ENCODE measurements at places on chromosomes 7 and 10.

DNA sequence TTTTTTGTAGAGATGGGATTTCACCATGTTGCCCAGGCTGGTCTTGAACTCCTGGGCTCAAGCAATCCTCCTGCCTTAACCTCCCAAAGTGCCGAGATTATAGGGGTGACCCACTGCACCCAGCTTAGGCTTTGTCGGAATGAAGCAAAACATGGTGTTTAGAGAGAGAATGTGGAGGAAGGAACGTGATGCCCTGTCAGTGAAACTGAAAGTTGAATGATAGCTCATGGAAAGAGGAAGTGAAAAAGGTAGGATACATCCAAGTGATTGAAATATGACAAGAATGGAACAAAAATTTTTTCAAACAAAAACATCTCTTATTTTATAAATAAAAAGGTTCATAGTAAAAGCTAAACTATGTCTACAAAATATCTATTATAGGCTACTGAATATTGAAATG, 5.9 kb downstream of the AKAP9 start:
- H3K27ac ChIP-seq, result no peak overlapping the region
- H3K27me3 ChIP-seq, result no peaks in the 10 kb centered on the region
- no peak for DNase-seq
- H3K4me3 ChIP-seq, result no peak overlapping the region

DNA sequence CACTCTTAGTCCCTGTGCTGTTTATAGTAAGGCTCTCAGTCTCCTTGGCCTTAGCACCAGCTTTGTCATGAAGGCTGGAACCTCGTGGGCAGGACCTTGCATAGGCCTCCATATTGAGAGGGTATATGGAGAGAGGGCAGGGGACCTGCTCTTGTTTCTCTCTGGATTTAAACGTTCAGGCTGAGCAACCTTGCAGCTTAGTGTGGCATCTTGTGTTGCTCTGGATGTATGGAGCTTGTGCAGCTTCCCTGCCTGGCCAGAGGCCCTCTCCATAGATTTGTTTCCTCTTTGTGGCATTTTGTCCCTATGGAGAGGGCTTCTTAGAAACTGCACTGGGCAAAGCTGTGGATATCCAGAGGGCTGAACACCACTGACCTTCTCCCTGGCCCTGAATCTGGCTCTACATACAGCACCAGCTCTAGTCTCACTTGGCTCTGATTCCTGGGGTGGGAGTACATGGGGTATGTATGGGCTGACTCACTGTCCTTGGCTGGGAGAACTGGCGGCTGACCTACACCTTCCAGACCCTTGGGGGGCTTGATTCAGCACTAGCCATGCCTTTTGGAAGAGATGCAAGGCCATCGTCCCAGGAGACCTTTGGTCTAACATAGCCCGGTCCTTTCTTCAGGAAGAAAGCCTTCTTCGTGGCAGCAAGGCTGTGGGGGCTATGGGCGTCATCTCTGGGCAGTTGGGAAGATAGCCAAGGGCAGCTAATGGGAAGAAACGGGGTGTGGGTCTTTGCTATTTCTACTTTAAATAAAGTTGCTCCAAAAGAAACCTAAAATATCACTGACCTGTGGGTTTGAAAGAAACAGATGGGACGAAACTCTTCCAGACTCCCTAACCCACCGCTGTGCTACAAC, 30.5 kb downstream of the ITPRIP start:
- peaks cover 22% of the 10 kb centered on the region for H3K4me1 ChIP-seq
- H3K36me3 ChIP-seq, result peaks cover 14% of the 10 kb centered on the region
- no peak overlapping the region for H3K4me3 ChIP-seq
- peak overlapping the region; percentile 9 for H3K27ac ChIP-seq
- DNase-seq, result no peak

GRCh38 chr7:120941064-120941463, 9.5 kb upstream of the ING3 start:
- DNase-seq, result no peak
- H3K27ac ChIP-seq, result no peak overlapping the region
- H3K27me3 ChIP-seq, result peaks cover 14% of the 10 kb centered on the region
- no peaks in the 10 kb centered on the region for H3K4me1 ChIP-seq
- no peak overlapping the region for H3K4me3 ChIP-seq

DNA sequence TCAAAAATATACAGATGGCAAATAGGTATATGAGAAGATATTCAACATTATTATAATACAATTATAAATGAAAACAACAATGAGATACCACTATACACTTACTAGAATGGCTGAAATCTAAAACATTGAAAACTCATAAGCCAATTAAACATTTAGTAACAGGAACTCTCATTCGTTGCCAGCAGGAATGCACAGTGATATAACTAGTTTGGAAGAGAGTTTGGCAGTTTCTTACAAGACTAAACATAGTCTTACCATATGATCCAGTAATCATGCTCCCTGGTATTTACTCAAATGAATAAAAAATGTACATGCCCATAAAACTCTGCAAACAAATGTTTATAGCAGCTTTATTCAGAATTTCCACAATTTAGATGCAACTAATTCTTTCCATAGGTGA, 476.2 kb upstream of the COBL start:
- no peaks in the 10 kb centered on the region for H3K27me3 ChIP-seq
- no peaks in the 10 kb centered on the region for H3K4me1 ChIP-seq
- H3K27ac ChIP-seq, result no peak overlapping the region
- H3K36me3 ChIP-seq, result no peaks in the 10 kb centered on the region
- no peak for DNase-seq
- H3K4me3 ChIP-seq, result no peak overlapping the region

GRCh38 chr10:126929391-126929790, 24.2 kb downstream of the DOCK1 start:
- H3K4me3 ChIP-seq, result no peak overlapping the region
- H3K27ac ChIP-seq, result no peak overlapping the region
- no peaks in the 10 kb centered on the region for H3K4me1 ChIP-seq
- DNase-seq, result no peak
- no peaks in the 10 kb centered on the region for H3K36me3 ChIP-seq
- no peaks in the 10 kb centered on the region for H3K27me3 ChIP-seq

- DNase-seq, result no peak
- H3K27ac ChIP-seq, result no peak overlapping the region
- no peaks in the 10 kb centered on the region for H3K27me3 ChIP-seq
- peaks cover 2% of the 10 kb centered on the region for H3K36me3 ChIP-seq
- H3K4me1 ChIP-seq, result no peaks in the 10 kb centered on the region
- no peak overlapping the region for H3K4me3 ChIP-seq
Measured at GRCh38 chr7:128814499-128814898, 15.7 kb upstream of the FLNC start.

GRCh38 chr10:87503401-87503800, 1.3 kb upstream of the MINPP1 start:
- no peak overlapping the region for H3K4me3 ChIP-seq
- DNase-seq, result no peak
- no peaks in the 10 kb centered on the region for H3K36me3 ChIP-seq

- H3K36me3 ChIP-seq, result no peaks in the 10 kb centered on the region
- H3K27me3 ChIP-seq, result no peaks in the 10 kb centered on the region
- no peak for DNase-seq
- H3K4me3 ChIP-seq, result no peak overlapping the region
- no peak overlapping the region for H3K27ac ChIP-seq
Measured at GRCh38 chr7:158420591-158421340, 166.9 kb downstream of the PTPRN2 start.

- H3K27me3 ChIP-seq, result peaks cover 1% of the 10 kb centered on the region
- no peak overlapping the region for H3K27ac ChIP-seq
- DNase-seq, result no peak
- H3K4me3 ChIP-seq, result no peak overlapping the region
Measured at GRCh38 chr7:121178869-121179497, 149.8 kb upstream of the WNT16 start.
